ENCODE measurements at places on chromosomes 7 and 10.
A peak's percentile ranks its signal among the peaks of the same experiment; 100 is the strongest.

GRCh38 chr7:146864644-146865043, 748.0 kb downstream of the CNTNAP2 start:
- DNase-seq: no peak

- no peak for DNase-seq
Measured at GRCh38 chr7:89988074-89988473, 166.2 kb upstream of the STEAP1 start.

DNA sequence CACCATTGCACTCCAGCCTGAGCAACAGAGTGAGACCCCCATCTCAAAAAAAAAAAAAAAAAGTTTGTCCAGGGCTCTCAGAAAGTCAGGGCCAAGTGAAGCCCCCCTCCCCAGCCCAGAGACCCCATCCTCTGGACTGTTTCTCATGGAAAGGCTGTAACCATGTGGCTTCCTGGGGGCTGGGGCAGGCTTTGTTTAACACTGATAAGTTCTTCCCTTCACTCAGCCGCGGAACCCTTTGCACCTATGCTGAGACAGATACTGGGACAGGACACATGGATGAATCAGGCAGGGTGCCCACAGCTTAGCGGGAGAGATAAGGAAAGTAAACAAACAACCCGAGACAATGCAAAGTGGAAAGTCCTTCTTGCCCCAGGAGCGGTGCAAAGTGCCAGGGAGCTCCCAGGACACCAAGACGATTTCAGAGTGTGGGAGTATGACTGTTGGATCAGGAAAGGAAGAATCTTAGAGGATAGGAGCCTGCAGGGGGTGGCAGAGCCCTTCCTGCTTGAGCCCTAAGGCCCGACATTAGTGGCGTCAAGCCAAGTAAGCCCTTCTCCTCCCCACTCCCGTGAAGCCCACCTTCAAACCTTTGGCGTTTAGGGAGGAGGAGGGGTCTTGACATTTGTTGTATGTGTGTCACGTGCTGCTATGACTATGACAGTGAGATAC, 11.6 kb downstream of the MLXIPL start:
- DNase-seq: no peak

DNA sequence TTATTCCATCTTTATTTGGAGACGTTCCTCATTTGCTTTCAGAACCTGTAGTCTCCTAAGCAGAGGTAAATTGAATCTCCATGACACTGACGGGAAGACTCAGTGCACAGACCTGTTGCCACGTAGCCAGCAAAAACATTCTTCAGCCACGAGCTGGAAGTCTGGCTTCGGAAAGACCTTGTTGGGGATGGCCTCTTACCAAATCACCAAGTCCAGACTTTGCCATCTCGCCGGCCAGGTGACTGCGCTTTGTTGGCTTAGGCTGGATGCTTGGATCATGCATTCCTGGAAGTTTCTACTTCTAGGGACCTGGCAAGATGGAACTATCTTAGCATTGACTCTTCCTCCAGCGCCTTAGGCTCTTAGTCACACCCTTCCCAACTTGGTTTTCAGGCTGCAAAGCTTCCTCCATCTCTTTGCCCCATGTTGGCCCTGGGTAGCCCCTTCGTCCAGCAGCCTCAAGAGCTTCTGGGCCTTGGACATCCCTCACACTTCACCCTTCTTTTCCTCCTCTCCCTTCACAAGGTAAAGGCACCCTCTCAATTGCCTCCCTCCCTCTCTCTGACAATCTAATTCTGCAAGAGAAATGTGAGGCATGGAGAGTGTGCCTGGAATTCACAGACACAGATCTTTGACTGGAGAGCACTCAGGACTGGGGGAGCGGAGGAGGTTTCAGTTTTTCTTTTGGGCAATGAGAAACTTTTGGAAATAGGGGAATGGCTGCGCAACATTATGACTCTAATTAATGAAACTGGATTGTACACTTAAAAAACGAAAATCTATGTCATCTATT, 451.9 kb upstream of the MKI67 start:
- DNase-seq: no peak

- peak; percentile 26 for DNase-seq
Measured at GRCh38 chr10:689452-690371, at the start of gene DIP2C. DIP2C (minus strand) TSS chr10:689668; CDS start chr10:689578, 90 bp downstream.

DNA sequence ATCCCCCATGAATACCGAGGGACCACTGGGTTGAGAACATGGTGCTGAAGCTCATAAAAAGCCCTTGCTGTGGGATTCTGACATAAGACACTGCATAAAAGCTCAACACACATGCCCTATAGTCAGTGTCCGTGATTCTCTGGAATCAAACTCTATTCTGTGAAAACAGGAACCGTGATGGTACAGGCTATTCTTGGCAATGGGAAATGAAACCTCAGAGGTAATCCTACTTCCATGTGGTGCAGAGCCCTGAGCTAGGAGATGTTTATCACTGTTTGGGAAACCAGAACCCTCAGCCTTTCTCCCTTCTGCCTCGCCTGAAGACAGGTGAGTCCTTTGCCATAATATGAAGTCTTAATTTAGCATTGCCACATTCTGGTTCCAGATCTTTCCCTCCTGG, 80.8 kb upstream of the PRSS1 start:
- no peak for DNase-seq

DNA sequence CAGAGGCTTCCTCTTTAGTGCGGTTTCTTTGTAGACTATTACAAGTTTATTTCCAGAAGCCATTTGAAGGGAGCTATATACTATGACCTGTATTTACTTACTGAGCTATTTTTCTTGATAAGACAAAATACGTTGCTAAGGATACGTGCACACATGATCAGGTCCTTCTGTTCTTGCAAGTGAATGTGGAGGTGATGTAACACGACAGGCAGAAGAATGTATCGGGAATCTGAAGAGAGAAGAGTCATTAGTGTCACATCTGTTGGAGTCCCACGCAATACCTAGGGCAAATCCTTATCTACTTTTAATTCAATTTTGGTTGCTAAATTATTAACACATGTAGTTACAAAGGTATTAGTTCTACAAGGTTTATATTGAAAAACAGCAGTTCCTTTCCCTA, 284.6 kb upstream of the IMMP2L start:
- no peak for DNase-seq

All from GM10248 (cell line).